K562 (cell line): ENCODE measurements at places on chromosomes 3 and 15. TPM values are rescaled to one million over a fixed set of nuclear protein-coding genes. Genes with fewer than 3 reads are reported as not detected.

The EPHA3 gene
- not detected in 2 replicates for total RNA-seq

The CCDC33 gene
- 0.13 TPM in 1 of 2 replicates, not detected in the other for total RNA-seq

DNA sequence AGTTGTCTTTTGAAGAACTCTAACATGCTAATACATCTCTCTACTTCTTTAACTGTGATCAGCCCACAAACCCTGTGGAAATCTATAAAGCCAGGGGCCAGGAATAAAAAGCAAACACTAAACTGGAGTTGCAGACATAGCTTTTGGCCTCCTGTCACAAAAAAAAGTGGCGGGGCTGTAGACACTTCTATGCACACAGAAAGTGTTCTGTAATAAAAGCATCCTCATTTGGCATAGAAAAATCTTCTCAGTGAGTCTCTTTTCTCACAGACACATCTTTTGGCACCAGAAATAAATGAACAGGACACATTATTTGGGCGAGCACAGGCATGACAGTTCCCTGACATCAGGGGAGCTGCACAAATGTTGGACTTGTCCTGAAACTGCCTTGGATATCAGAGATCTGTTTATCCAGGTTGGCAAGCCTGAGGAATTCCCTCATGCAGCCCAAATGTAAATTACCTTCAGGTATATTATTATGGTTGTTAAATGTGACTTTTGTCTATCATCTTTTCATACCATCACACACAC is 355.4 kb downstream of the FGF12 start:
- no peaks in the 10 kb centered on the region for H3K36me3 ChIP-seq
- no peaks in the 10 kb centered on the region for H3K27me3 ChIP-seq
- no peak for DNase-seq
- H3K4me3 ChIP-seq = no peak overlapping the region
- no peak overlapping the region for H3K27ac ChIP-seq

The NEIL1 gene
- total RNA-seq = 3.7 and 4.9 TPM in 2 replicates

- H3K27ac ChIP-seq = no peak overlapping the region
- peaks cover 25% of the 10 kb centered on the region; the same call in 2 of the 3 replicates for H3K36me3 ChIP-seq
- no peaks in the 10 kb centered on the region for H3K27me3 ChIP-seq
- H3K4me3 ChIP-seq = no peak overlapping the region
- DNase-seq = no peak
Observed at GRCh38 chr15:72496783-72497182, 22.7 kb downstream of the ARIH1 start.

- no peak overlapping the region for H3K4me3 ChIP-seq
- H3K4me1 ChIP-seq = peaks cover 12% of the 10 kb centered on the region
- H3K36me3 ChIP-seq = peaks cover 21% of the 10 kb centered on the region; the same call in 1 of the 3 replicates
Observed at GRCh38 chr15:43531018-43531670, 13.7 kb downstream of the MAP1A start.

The CTXN2 gene
- total RNA-seq = not detected in 2 replicates

The SMCO1 gene
- total RNA-seq = 0.20 TPM in 1 of 2 replicates, not detected in the other

- H3K27ac ChIP-seq = no peak overlapping the region
- no peak for DNase-seq
- H3K4me1 ChIP-seq = no peaks in the 10 kb centered on the region
Observed at GRCh38 chr3:101857301-101857741, 8.0 kb downstream of the NFKBIZ start.
